Left ventricle myocardium superior (tissue), 1 donor: ENCODE measurements at places on chromosomes 16 and 17. TPM values are rescaled to one million over a fixed set of nuclear protein-coding genes. Genes with fewer than 3 reads are reported as not detected.

TOX3 gene
- not detected for total RNA-seq

FBXW10B gene
- total RNA-seq, result 0.35 TPM

TGFB1I1 gene
- total RNA-seq, result 13.6 TPM

SDR42E2 gene
- not detected for total RNA-seq

C17orf107 gene
- total RNA-seq, result 0.64 TPM

MRM3 gene
- total RNA-seq, result 22.4 TPM

KRT39 gene
- not detected for total RNA-seq

ZNF750 gene
- 0.15 TPM for total RNA-seq
